ENCODE measurements at places on chromosomes 16 and 17.
A peak's percentile ranks its signal among the peaks of the same experiment; 100 is the strongest.

DNA sequence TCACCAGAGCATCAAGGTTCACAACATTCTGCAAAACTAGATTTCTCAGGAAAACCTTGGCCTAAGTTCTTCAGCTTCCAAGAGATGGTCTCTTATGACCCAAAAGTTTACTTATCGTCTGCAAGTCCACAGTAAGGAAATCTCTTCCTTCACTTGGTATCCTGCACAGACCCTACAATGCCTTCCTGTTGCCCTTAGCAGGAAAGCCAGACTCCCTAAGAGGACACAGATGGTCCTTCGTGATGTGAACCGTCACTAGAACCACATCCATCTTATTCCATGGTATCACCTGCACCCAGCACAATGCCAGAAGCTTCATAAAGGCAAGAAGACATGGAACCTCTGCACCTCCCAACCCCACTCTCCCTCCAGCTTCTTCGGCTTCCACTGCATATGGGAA lies 34.1 kb downstream of the CMC2 start:
- DNase-seq: no peak

DNA sequence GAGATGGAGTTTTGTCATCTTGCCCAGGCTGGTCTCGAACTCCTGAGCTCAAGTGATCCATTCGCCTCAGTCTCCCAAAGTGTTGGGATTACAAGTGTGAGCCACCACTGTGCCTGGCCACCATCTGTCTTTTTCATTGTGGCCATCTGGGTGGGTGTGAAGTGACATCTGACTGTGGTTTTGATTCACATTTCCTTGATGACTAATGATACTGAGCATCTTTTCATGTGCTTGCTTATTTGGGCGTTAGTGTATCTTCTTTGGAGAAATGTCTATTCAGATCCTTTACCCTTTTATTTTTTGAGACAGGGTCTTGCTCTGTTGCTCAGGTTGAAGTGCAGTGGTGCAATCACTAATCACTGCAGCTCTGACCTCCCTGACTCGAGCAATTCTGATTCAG lies 53.9 kb upstream of the ERN1 start:
- no peak for DNase-seq

GRCh38 chr17:66373944-66374817 lies 71.8 kb downstream of the PRKCA start:
- peak; percentile 41 for DNase-seq

DNA sequence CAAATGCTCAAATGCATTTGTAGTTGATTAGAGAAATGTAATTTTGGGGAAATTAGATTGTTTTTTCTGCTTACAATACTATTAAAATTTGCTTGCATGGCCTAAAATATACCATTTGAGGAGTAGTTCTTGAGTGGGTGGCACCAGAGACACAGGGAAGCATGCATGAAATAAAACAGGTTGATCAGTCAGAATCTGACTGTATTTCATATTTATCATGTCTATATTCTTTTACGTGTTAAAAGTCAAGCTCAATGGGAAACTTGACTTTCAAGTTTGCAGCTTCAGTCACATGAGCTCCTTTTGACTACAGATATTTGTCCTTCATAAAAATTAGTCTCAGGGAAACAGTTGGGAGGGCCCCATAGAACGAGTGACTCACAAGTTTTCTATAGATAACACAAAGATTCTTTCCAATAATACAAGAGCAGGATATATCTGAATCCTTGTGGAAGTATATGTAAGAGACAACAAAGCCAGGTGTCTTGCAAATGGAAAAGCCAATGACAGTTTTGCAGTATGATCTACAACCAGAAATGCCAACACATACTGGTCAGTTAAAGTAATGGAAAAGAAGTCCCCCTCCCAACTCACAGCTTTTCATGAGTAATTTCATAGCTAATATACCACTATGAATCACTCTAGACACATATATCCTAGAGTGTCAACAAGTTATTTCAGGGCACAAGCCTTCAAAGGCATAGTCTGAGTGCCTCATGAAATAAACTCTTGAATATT lies 42.2 kb upstream of the CORO6 start:
- DNase-seq: no peak

DNA sequence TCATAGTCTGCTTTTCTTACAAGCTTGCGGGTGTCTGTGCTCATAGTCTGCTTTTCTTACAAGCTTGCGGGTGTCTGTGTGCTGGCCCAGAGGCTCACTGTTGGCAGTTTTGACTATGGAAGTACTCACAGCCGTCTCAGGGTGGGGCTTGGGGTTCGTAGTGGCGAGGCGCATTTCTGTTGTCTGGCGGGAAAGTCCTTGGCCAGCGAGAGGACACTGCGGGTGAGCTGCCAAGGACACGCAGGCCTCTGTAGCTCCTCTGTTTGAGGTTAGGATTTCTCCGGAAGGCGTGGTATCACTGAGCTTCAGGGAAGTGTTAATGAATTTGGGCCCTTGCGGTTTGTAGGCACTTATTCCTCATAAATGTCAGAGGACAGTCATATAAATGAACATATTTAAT lies 13.5 kb downstream of the TBCD start:
- no peak for DNase-seq

Data from CD4-positive, alpha-beta T cell treated with Interleukin-12 subunit alpha and Interleukin-12 subunit beta, for 1 hour (primary cell).